ENCODE measurements at places on chromosomes 16 and 17.

- peak; percentile 59 for DNase-seq
Measured at GRCh38 chr16:77584205-77584859, 138.0 kb upstream of the NUDT7 start.

GRCh38 chr16:49528060-49528865 is 154.7 kb downstream of the C16orf78 start:
- DNase-seq: peak; percentile 10

GRCh38 chr16:88328313-88328980 is 54.3 kb upstream of the ZNF469 start:
- DNase-seq: no peak

DNA sequence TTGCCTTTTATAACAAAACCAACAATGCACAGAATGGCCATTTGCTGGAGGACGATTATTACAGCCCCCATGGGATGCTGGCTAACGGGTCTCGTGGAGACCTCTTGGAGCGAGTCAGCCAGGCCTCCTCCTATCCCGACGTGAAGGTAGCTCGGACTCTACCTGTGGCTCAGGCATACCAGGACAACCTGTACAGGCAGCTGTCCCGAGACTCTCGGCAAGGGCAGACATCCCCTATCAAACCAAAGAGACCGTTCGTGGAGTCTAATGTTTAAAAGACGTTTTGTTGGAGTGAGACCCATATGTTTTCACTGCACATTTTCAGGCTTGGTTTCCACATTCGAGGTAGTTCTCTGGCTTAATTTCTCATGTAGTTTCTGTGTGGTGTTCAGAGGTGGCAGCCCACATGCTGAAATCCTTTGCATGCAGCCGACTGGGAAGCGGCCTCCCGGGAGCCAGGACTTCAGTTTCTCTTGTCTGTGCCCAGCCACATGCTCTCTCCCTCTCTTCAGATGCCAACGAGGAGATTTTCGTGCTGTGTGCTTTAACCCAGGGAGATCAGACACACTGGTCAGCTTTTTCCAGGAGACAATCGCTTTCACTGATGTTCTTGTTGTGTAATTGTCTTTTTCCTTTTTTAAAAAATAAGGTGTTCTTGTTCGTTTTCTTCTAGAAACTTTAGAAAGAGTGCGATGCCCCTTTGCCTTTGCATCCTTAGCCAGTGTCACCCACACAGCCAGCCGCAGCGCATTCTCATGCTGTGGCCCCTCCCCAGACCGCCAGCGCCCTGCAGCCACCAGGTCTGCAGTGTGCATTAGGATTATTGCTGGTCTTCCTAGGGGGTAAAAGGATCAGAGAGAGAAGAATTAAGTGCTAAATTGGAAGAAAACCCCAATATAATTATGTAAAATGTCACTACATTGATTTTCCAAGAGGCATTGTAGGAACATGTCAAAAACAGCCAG is 24.1 kb downstream of the CYB561 start:
- no peak for DNase-seq

- no peak for DNase-seq
Measured at GRCh38 chr16:927406-927805, 43.4 kb downstream of the LMF1 start.

- DNase-seq: no peak
Measured at GRCh38 chr17:43986225-43986981, 18.0 kb upstream of the NAGS start.

DNA sequence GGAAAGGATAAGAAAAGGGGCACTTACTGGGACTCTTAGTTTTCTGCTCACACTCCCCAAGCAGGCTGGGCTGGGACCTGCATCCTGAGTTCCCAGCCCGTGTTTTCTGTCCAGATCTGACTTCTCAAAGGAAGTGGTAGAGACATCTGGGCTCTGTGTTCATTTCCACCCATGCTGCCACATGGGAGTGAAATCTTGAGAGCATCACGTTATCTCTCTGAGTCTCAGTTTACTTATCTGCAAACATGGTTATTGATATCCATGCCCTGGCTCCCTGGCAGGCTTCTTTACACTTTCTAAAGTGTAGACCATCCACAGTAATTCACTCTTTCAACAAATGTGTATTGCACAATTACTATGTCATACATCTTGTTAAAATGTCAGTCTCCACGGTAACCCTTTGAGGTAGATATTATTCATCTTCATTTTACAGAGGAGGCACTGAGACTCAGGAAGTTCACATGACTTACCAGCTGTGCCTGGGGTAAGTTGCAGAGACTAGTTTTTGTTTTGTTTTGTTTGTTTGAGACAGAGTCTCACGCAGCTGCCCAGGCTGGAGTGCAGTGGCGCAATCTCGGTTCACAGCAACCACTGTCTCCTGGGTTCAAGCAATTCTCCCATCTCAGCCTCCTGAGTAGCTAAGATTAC is 3.4 kb downstream of the ZNF688 start:
- peak; percentile 97 for DNase-seq

- no peak for DNase-seq
Measured at GRCh38 chr16:30977502-30977901, 7.5 kb upstream of the HSD3B7 start.

Measured in inflammatory macrophage treated with lipopolysaccharide for 4 hours (primary cell).